ENCODE measurements at places on chromosomes 6 and 20.
A peak's percentile ranks its signal among the peaks of the same experiment; 100 is the strongest.

GRCh38 chr6:70666706-70667105 lies 977 bp upstream of the SMAP1 start:
- DNase-seq, result no peak

DNA sequence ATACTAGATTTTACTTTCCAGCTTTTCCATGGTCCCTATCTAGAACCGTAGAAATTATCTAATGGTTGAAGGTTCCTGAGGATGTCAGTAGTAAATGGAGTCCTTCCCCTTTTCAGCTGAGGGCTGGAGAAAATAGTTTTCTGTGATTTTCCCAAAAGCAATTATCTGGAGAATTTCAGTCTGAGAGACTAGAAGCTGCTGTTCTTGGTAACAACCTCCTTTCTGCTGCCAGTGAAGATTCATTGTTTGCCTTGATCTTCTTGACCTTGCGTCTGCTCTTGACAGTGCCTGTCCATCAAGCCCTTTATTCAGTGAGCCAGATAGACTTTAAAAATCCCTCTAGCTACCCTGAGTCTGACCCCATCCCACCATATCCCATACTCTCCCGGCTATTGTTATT lies 73.1 kb downstream of the PHACTR2 start:
- DNase-seq, result no peak

GRCh38 chr20:23565503-23566045 lies 2.7 kb downstream of the CST9L start:
- DNase-seq, result no peak

DNA sequence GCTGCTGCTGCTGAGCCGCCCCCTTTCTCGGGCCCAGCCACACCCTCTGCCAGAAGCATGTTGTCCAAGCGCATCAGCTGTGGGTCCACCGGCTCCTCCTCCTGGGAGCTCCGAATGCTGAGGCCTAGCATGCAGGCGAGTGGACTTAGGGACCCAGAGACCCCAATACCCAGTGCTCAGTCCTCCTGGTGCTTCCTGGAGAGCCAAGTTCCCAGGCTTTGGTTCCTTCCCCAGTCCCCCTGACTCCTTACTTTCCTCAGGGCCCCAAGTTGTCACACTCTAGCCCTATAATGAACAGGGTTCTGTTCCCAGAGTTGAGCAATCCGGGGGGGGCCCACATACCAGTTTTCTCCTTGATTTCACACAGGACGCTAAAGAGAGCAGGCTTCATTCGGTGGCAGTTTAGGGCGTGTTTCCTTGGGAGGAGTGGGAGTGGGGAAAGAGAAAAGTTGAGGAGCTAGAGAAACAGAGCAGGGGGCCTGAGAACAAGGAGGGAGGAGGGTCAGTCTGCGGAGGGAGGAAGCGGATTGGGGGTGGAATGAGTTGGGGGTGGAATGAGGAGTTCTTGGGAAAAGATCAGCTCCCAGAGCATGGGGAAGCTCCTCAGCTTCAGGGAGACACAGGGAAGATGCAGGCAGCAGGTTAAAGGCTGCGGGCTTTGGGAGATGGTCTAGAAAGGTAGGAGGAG lies 1.5 kb downstream of the PBX2 start:
- no peak for DNase-seq

DNA sequence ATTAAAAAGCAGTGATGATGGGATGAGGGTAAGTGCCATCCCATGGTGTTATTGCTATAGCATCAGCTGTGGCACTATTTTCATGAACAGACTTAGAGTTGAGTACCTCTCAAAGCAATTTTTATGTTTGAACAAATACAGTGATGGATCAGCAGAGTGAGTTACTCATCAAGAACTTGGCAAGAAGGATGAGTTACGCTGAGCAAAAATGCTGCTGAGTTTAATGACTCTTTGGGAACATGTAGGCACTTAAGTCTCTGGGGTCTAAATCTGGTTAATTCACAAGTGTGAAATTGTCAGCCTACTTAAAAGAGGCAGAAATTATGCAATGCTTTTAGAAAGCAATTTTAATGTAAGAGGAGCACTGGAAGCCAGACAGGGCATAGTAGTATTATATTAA lies 78.5 kb upstream of the AHI1 start:
- no peak for DNase-seq

DNA sequence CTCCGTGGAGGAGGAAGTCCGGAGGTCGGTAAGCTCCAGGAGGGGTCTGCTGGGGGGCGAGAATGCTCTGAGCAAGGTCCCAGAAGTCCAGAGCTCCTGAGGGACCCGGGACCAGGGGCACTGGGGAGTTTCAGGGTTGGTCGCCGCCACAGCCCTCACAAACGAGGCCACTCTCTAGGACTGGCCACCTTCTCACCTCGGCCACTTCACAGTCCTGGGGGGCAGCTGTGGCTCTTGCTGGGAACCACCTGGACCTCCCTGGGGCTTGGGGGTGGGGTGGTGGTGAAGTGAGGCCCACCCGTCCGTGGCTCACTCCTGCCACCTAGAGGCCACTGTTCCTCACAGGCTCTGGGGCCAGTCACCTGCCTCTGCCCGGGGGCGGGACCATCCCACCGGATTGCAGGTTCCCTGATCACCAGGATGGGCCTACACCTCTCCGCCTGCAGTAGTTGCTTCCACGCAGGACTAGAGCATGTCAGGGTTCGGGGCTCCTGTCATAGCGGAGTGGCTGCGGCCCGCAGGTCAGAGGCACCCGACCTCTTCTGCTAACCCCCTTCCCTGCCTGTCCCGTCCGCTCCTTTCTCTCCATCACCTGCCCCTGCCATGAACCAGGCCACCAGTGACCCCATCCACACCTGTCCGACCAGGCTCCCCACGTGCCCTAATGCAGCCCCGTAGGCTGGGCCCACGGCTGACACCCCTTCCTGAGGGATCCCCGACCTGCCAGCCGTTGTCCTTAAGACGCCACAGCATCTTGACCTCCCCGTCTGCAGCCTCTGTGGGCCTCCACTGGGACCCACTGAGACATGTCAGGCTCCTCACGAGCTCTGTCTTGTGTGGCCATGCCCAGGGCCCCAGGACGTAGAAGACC lies 5.1 kb upstream of the TCEA2 start:
- DNase-seq, result peak; percentile 7

DNA sequence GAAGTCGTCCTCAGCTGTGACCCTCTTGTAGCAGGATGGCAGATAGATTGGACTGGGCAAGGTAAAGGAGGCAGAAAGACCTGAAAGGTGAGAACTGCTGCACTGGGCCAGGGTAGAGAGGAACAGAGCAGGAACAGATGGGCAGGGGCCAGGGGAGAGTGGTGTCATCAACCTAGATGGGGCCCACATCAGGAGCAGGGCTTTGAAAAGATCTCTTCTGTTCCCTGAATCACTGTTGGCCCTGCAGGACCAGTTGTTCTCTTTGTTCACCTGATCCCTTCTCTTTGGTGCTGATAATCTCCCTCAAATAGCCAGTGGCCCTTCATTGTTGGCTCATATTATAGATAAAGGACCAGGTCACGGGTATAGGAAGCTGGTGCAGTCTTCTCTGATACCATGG lies 59.9 kb downstream of the DTD1 start:
- no peak for DNase-seq

DNA sequence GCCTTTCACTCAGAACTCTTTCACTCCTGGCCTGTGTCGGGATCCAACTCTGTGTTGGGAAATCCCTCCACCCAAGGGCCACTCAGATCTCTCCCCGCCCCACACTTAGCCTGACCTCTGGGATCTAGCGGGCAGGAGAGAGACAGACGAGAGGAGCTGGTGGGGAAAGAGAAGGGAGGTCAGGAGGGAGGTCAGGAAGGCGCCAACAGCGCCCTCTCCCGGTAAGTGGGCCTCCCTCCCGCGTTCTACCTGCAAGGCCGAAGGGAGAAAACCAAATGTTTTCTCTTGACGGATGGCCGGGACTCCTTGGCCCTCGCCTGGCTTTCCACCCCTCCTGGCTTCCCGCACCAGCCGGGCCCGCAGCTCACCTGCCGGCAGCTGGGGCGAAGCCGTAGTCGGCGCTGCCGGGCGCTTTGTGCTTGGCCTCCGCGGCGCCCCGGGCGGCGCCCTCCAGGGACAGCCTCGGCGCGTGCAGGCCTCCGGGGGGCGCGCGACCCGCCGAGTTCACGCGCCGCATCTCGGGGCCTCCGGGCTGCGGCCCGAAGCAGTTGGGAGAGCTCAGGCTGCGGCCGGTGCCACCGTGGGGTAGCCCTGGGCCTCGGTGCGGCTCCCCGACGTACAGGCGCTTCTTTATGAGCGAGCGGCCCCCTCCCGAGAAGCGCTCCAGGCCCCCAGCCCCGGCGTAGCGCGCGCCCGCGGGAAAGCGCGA lies 38.2 kb downstream of the C6orf132 start:
- no peak for DNase-seq

DNA sequence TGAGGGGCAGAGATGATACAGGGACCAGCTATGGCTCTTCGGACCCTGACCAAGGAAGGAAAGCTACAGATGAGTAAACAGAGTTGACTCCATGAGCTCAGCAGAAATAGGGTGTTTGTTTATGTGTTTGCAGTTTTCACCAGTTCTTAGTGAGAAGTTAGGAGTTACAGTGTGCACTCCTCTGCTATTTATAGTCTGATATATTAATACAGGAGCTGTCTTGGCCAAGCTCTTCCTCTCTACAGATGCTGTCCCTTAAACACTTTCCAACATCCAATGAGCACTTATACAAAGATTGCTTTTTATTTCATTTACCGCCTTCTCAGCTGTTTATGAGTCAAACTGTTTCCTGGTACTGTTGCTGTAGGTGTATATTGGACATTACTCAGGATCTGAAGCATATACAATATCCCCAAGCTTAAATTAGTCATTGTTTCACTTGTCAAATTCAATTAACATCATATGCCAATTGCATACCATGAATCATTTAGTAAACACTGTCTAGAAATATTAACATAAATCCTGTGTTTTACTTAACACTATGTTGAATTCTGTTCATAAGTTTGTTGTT lies 618.0 kb downstream of the PRKN start:
- no peak for DNase-seq

DNA sequence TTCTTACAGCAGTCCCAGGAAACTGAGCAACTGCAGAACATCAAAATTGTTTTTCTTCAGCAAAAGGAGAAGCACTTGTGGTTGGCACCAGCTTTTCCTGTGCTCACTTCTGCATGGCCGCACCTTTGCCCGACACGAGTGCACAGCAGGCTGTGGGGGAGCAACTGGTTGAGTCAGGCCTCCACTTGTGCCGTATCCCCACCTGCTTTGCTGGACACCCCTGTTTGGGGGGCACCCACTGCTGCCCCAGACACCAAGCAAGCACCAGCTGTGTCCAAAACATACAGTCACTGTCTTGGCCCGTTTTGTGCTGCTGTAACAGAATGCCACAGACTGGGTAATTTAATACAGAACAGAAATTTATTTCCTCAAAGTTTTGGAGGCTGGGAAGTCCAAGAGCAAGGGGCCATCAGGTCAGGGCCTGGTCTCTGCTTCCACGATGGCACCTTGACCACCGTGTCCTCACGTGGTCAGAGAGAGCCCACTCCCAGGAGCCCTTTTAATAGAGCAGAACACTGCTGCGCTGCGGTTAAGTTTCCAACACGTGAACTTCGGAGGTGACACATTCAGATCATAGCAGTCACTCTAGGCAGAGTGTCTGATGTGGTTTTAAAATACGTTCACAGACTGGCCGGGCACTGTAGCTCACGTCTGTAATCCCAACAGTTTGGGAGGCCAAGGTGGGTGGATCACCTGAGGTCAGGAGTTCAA lies 8.7 kb upstream of the GMEB2 start:
- no peak for DNase-seq

DNA sequence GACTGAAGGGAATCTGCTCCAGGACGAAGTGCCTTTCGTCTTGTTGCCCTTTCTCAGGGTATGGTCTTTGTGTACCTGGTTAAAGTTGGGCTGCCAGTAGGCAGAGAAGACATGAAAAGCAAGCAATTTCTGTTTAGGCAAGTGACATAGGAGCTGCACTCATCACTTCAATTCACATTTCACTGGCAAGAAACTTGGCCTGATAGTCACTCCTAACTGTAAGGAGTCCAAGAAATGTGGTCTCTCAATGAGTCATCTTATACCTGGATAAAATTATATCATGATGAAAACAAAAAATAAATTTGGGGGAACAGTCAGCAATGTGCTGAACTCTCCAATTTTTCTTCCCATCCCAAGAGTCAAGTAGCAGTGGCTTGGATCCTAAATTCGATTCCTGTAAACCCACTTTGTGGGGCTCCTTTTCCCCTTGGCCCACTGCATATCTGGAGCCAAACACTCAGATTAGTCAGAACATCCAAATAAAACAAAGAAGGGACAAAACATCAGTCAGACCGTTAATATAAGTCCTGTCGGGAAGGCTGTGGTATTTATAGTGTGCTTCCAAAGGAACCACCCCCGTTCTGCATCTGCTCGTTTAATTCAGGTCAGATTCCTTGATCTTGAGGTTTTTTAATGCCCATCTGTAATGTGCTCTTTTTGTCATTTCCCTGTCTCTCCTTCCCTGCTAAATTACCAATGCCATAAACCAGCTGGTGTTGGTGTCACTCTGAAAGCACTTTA lies 5.0 kb upstream of the GABRR1 start:
- no peak for DNase-seq

GRCh38 chr6:118668761-118669385 lies 17.5 kb upstream of the CEP85L start:
- no peak for DNase-seq

DNA sequence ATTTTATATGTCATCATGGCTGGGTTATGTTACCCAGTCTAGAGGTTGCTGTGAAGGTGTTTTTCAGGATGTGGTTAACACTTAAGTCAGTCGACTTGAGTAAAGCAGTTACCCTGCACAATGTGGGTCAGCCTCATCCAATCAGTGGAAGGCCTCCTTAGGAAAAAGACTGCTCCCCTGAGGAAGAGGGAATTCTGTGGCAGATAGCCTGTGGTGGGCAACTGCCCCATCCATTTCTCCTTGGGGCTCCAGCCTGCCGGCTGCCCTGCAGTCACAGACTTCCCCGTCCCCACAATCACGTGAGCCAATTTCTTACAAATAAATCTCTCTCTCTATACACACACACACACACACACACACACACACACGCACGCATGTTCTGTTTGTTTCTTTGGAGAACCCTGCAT lies 34.5 kb upstream of the MPC1 start:
- no peak for DNase-seq

- no peak for DNase-seq
Measured at GRCh38 chr6:133610971-133611370, 277.9 kb upstream of the TCF21 start.

GRCh38 chr20:19018881-19019280 lies 193.6 kb upstream of the SLC24A3 start:
- DNase-seq, result no peak

DNA sequence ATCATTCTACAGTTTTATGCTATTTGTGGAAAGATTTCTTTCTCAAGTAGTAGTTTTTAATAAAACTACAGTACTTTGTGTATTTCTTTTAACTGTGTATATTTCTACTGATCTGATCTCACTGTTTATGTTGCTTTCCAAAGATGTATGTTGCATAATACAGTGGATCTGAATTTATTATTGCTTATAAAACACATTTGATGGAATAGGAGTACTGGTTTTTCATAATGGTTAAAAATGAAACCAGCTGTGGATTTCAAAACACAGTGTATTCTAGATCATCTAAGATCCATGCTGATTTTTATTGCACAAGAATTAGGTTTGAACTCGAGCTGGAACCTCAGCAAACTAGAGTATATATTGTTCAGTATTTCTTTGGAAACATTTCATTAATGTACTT lies 8.0 kb downstream of the NKX2-4 start:
- no peak for DNase-seq

GRCh38 chr6:44524476-44525227 lies 137.1 kb downstream of the CDC5L start:
- no peak for DNase-seq

- no peak for DNase-seq
Measured at GRCh38 chr6:99427988-99428387, 2.9 kb upstream of the PNISR start.

GRCh38 chr6:54891536-54891935 lies 45.0 kb downstream of the FAM83B start:
- no peak for DNase-seq
